ENCODE measurements at places on chromosomes 5 and 9.

GRCh38 chr5:109784687-109785086 lies 95.0 kb downstream of the MAN2A1 start:
- no peak for DNase-seq

DNA sequence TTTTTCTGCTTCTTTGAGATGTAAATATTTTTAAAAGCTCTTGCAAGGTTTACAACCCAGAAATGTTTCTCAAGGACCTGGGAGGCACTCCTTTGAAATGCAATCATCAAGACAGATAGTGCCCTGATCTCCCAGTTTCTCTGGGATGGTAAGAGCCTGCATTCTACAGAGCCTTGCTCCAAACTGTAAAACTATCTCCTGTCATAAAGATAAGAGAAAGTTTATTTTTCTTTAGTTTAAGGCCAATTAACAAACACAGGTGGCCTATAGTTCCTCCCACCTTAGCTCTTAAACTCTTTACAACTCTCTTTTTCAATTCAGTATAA lies 1231.1 kb upstream of the NUDT12 start:
- DNase-seq: no peak

GRCh38 chr5:140393738-140394137 lies 7.9 kb upstream of the ANKHD1 start:
- no peak for DNase-seq

DNA sequence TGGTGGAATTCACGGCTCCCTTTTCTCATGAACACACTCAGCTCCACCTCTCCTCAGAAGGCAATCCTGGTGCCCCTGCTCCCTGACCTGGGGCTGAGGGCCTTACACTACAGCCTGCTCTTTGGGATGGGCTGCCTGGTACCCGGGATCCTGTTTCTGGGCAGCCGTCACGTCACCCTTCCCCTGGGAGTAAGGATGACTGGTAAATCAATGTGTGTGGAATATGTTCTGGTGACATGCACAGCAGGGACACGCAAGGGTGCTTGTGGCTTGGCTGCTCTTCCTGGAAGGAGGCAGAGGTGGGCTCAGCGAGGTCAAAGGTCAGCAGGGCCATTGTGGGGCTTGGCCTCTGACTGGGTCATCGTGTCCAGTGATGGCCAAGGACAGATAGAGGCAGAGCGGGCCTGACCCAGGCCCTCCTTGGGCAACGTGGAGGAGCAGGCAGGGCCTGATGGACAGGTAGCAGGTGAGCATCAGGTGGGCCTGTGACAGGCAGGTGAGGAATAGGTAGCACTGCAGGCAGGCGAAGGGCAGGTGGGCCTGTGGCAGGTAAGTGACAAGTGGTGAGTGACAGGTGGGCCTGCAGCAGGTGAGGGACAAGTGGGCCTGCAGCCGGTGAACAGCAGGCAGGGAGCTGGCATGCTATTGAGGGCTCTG lies 399.4 kb upstream of the IRX4 start:
- no peak for DNase-seq

- no peak for DNase-seq
Observed at GRCh38 chr9:78397454-78397853, 100.5 kb downstream of the PSAT1 start.

DNA sequence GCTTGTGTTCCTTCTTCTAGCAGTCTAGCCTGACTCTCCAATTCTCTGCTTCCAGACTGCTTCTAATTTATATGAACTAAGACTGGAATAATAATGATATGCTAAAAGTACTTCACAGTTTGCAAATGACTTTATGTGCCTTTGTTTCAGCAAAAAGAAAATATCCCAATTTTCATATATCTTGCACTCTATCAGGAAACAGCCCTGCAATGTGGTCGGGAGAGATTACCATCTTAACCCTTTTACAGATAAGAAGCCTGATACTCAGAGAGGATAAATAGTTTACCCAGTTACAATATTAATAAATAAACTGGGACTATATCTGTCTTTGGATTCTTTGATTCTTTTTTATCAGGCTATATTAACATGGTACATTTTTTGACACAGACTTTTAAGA lies 126.0 kb downstream of the CDC42SE2 start:
- DNase-seq: no peak

DNA sequence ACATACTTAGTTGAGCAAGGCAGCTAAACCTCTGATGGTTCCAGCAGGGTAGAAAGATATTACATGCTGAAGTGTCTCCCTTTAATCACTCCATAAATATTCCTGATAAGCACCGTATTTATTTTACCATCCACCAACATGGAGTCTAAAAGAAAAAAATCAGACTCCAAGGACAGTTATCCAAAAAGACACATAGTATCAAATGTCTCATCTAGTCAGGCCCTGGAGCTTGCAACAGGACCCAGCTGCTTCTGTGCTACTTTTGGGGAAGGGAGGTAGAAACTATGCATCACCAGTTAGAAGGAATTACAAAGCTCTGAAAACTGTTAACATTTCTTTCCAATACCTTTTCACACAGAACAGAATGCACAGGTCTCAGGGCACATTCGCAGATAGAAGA lies 88.1 kb downstream of the S1PR3 start:
- no peak for DNase-seq

DNA sequence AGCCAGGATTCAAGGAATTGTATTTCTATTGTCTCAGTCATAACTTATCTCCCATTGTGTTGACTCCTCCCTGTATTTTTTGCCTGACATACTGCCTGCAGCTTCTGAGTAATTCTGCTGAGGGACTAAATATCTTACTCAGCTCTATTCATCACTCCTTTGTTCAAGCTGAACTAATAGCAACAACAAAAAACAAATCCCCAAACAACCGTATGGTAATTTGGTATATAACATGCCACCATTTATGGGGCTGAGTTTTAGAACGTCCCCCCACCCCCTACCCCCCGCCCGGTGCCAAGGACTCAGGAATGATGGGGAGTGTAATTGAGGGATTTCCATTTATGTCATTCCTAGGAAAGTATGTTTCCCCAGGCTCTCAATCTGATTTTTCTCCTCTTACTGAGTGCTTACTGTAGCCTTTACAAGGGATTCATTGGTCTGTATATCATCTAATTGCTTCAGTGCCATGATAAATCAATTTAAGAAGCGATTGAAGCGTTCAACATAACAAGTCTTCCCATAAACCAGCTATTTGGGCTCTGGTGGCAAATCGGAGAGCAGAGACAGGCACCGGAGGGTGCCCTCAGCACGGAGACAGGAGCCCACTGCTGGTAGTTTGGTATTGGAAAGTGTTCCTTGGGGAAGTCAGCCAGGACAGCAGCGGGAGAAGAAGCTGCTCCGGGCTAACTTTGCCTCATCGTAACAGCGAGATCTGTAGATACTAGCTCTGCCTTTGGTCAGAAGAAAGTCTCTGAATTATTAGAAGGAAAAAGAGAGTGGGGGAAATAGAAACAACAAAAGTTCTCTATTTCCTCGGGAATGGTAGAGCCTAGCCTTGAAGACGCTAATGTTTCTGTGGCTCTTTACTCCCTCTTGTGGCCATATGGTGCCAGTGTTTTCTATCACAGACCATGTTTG lies 40.7 kb upstream of the HSD17B4 start:
- DNase-seq: peak; percentile 75

DNA sequence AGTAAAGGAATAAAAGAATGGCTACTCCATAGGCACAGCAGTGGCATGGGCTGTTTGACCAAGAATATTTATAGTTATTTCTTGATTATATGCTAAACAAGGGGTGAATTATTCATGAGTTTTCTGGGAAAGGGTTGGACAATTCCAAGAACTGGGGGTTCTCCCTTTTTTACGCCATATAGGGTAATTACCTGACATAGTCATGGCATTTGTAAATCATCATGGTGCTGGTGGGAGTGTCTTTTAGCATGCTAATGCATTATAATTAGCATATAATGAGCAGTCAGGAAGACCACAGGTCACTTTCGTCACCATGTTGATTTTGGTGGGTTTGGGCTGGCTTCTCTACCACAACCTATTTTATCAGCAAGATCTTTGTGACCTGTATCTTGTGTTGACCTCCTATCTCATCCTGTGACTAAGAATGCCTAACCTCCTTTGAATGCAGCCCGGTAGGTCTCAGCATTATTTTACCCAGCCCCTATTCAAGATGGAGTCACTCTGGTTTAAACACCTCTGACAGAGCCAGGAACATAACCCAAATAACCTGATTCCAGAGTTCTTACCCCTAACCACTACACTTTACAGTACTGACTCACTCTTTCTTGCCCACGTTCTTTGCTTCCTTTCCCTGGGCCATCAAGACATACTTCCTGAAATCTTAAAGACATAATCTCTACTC lies 25.0 kb upstream of the MRPS30 start:
- no peak for DNase-seq

DNA sequence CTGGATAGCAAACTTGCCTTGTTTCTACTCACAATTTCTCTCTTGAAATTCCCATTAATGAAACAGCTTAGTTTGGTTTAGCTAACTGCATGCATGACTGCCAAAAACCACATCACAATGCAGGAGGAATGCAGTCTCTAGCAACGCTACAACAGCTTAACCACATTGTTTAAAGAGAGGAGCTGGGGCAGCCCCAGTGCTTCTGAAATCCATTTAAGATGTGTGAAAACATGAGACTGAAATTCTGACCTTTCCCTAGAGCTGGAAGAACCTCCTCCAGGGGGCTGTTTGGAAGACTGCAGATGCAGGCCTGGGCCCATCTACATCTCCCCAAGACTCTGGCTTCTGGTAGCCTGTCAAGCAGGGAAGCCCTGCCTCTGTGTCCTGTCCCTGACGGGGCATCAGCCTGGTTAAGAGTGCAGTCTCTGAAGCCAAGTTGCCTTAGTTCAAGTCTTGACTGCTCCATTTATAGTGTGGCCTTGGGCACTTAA lies 157.1 kb downstream of the ZNF462 start:
- peak; percentile 89 for DNase-seq

- DNase-seq: no peak
Observed at GRCh38 chr9:37508834-37509206, 23.1 kb downstream of the POLR1E start.

GRCh38 chr9:134773842-134774241 lies 106.8 kb upstream of the FCN2 start:
- DNase-seq: no peak

- no peak for DNase-seq
Observed at GRCh38 chr5:109825450-109825849, 135.7 kb downstream of the MAN2A1 start.

- no peak for DNase-seq
Observed at GRCh38 chr5:45252541-45252940, 443.6 kb downstream of the HCN1 start.

GRCh38 chr5:9059920-9060691 lies 485.8 kb downstream of the SEMA5A start:
- DNase-seq: peak; percentile 61

Data from fibroblast of the conjunctiva (primary cell).